WTC11 (cell line): ENCODE measurements at places on chromosomes 3 and 15.
A peak's percentile ranks its signal among the peaks of the same experiment; 100 is the strongest.

DNA sequence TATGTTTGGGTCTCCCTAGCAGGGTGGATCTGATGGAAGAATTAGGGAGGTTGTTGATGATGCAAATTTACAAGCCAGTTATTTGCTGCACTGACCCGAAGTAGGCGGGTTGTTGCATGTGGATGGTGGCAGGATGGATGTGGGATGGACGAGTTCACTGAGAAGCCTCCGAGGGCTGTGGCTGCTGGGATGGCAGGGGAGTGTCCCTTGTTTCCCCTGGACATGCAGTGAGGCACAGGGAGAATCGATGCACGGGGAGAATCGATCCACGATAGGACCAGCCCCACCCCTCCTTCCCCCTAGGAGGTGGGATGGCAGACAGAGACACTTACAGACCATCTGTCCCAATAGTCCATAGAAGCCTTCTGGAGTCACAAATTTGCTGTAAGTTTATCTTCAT is 31.0 kb upstream of the KLF13 start:
- peaks cover 6% of the 10 kb centered on the region; the same call in 1 of the 2 replicates for H3K27me3 ChIP-seq
- no peak for DNase-seq
- H3K4me3 ChIP-seq = no peak overlapping the region
- no peak overlapping the region for H3K27ac ChIP-seq
- no peaks in the 10 kb centered on the region for H3K36me3 ChIP-seq

DNA sequence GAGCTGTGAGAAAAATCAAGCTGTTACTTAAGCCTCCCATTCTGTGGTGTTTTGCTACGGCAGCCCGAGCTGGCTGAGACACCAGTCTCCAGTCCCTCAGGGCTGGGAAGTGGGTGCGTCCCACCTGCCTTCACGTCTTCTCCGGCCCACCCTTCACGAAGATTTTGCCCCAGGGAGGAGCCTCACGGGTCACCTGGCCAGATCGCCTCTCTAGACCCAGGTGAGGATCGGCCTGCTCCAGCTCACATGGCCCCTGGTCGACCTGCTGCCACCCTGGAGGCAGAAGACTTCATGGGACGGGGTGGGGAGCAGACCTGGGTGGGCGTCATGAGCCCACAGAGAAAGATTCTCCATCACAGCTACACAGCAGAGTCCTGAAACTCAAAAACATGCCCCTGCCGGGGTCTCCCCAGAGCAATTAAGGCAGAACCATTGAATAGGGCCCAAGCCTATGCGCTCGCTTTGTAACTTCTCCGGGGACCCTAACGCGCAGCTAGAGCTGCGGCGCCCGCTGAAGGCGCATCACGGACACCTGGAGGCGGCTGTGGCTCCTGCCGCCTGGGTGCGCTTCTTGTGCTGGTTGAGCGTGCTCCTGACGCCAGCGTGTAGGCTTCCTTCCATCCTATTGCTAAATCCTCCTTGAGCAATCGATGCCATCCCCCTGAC is 92.6 kb upstream of the ALDH1A3 start:
- H3K27ac ChIP-seq = no peak overlapping the region
- DNase-seq = peak; percentile 5
- H3K27me3 ChIP-seq = no peaks in the 10 kb centered on the region
- peaks cover 2% of the 10 kb centered on the region; the same call in 1 of the 2 replicates for H3K4me1 ChIP-seq
- H3K4me3 ChIP-seq = no peak overlapping the region

DNA sequence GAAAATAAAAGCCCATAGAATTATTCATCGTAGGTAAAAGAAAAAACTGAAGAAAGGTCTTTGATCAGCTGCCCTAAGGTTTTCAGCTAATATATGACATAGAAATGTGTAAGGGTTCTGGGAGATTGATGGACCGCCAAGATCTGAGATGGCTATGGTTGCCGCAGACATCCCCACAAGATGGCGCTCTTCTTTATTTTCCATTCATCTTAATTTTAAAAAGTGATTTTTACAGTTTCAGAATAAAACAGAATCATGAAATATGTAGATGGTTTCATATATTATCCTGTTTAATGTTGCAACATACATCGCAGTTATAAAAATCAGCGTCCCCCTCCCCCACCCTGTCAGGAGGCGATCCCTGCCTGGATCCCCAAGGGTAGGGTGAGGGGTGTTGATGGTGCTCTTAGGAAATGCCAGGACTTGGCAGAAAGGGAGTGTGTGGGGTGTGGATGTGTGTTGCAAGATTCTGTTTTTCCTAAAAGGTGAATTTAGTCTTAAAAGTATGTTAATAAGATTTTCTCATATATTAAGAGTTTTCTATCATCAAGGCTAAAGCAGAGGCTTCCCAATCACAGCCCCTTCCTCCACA is 68.8 kb downstream of the ANXA2 start:
- peaks cover 33% of the 10 kb centered on the region for H3K4me1 ChIP-seq
- no peak overlapping the region for H3K4me3 ChIP-seq
- H3K27ac ChIP-seq = no peak overlapping the region
- H3K36me3 ChIP-seq = no peaks in the 10 kb centered on the region

DNA sequence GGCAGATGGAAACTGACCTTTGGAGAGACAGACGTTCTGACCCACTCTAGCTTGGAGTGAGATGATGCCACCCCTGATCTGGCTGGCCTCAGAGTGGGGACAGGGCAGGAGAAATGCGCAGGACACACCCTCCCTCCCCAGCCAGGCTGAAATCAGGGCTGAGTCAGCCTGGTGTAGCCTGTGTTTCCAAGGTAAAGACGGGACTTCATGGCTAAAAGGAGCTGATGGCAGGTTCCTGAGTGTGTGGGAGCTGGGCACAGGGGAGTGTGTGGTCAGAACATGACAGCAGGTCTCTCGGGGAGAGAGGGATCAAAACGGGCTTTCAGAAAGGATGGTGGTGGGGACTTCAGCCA is 14.6 kb upstream of the POLG start:
- no peak overlapping the region for H3K27ac ChIP-seq
- no peak for DNase-seq
- peaks cover 5% of the 10 kb centered on the region; the same call in 1 of the 2 replicates for H3K4me1 ChIP-seq
- H3K27me3 ChIP-seq = peaks cover 22% of the 10 kb centered on the region

- DNase-seq = no peak
- no peaks in the 10 kb centered on the region for H3K4me1 ChIP-seq
- no peaks in the 10 kb centered on the region for H3K27me3 ChIP-seq
- H3K36me3 ChIP-seq = no peaks in the 10 kb centered on the region
- no peak overlapping the region for H3K4me3 ChIP-seq
- H3K27ac ChIP-seq = no peak overlapping the region
Measured at GRCh38 chr3:89311581-89311980, 204.2 kb downstream of the EPHA3 start.

DNA sequence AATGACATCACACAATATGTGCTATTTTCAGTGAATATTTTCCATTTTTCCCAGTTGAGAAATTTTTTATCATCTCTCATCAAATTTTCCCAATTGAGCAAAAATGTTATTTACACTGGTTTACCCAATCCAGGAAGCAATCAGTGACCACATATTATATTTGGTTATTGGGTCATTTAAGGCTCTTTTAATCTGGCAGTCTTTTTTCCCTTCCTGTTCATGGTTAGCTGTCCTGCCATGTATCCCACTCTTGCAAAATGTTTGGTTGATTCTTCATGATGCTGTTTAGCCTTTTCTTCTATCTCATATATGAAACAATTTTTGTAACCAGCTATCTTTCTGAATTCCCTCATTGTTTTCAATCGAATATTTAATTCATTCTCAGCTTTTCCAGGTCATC is 626.0 kb downstream of the RBMS3 start:
- H3K27me3 ChIP-seq = no peaks in the 10 kb centered on the region
- H3K36me3 ChIP-seq = no peaks in the 10 kb centered on the region
- no peak overlapping the region for H3K27ac ChIP-seq

- no peaks in the 10 kb centered on the region; the same call in 1 of the 2 replicates for H3K36me3 ChIP-seq
- no peaks in the 10 kb centered on the region for H3K27me3 ChIP-seq
- H3K4me1 ChIP-seq = peaks cover 51% of the 10 kb centered on the region
- H3K4me3 ChIP-seq = no peak overlapping the region
Measured at GRCh38 chr3:126781406-126781805, 77.4 kb downstream of the CHCHD6 start.

DNA sequence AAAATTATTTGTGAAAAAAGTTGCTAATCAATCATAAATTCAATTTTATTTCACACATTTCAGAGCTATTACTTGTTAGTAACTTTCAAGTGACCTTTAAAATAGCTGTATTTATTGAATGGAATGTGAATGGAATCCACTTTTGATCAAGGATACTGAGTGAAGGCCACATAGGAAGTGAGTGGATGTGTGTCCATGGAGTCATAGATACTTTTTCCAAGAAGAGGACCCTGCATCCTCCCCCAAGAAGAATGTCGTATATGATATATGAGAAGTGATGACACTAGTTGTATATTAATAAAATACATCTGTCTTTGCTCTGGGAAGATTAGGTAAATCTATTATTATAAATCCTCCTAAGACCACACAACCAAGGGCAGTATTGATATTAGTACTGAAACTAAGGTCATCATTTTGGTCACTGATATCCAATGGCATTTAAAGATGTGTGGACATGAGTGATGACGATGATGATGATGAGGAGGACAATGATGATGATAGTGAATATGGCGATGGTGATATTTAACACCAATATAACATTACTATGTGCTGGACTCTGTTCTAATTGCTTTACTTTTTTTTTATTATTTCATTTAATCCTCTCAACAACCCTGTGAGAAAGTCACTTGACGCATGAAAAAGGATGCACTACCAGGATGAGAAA is 493.0 kb upstream of the NR2F2 start:
- no peak for DNase-seq
- H3K27ac ChIP-seq = no peak overlapping the region
- H3K4me3 ChIP-seq = no peak overlapping the region

GRCh38 chr3:193548406-193548805 is 6.3 kb downstream of the ATP13A4 start:
- H3K36me3 ChIP-seq = peaks cover 5% of the 10 kb centered on the region; the same call in 1 of the 2 replicates
- no peak for DNase-seq
- H3K27me3 ChIP-seq = no peaks in the 10 kb centered on the region
- H3K27ac ChIP-seq = no peak overlapping the region

GRCh38 chr3:143170676-143171075 is 51.1 kb downstream of the CHST2 start:
- peaks cover 10% of the 10 kb centered on the region for H3K36me3 ChIP-seq
- H3K27me3 ChIP-seq = no peaks in the 10 kb centered on the region
- H3K27ac ChIP-seq = no peak overlapping the region
- DNase-seq = no peak
- H3K4me1 ChIP-seq = peaks cover 2% of the 10 kb centered on the region
- H3K4me3 ChIP-seq = no peak overlapping the region

DNA sequence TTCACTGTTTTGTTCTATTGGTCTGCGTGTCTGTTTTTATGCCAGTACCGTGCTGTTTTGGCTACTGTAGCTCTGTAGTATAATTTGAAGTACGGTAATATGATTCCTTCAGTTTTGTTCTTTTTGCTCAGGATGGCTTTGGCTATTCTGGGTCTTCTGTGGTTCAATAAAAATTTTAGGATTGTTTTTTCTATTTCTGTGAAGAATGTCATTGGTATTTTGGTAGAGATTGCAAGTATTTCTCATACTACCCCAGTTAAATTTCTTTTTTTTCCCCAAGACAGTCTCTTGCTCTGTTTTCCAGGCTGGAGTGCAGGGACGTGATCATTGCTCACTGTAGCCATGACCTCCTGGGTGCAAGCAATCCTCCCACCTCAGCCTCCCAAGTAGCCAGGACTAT is 53.4 kb downstream of the STARD9 start:
- no peak overlapping the region for H3K27ac ChIP-seq
- H3K4me3 ChIP-seq = no peak overlapping the region
- no peaks in the 10 kb centered on the region for H3K36me3 ChIP-seq
- no peak for DNase-seq
- no peaks in the 10 kb centered on the region for H3K4me1 ChIP-seq

- H3K27me3 ChIP-seq = no peaks in the 10 kb centered on the region
- no peaks in the 10 kb centered on the region for H3K36me3 ChIP-seq
- no peaks in the 10 kb centered on the region for H3K4me1 ChIP-seq
- H3K27ac ChIP-seq = no peak overlapping the region
- H3K4me3 ChIP-seq = no peak overlapping the region
Measured at GRCh38 chr3:94159062-94159828, 96.4 kb downstream of the NSUN3 start.

- no peaks in the 10 kb centered on the region for H3K27me3 ChIP-seq
- peaks cover 4% of the 10 kb centered on the region; the same call in 1 of the 2 replicates for H3K36me3 ChIP-seq
- peaks cover 8% of the 10 kb centered on the region for H3K4me1 ChIP-seq
- no peak for DNase-seq
- H3K4me3 ChIP-seq = no peak overlapping the region
Measured at GRCh38 chr3:50724831-50725230, 50.1 kb downstream of the DOCK3 start.

- H3K4me3 ChIP-seq = no peak overlapping the region
- DNase-seq = no peak
- H3K27ac ChIP-seq = no peak overlapping the region
- no peaks in the 10 kb centered on the region for H3K4me1 ChIP-seq
- H3K27me3 ChIP-seq = no peaks in the 10 kb centered on the region; the same call in 1 of the 2 replicates
- no peaks in the 10 kb centered on the region for H3K36me3 ChIP-seq
Measured at GRCh38 chr3:59380146-59380545, 330.3 kb upstream of the CFAP20DC start.

DNA sequence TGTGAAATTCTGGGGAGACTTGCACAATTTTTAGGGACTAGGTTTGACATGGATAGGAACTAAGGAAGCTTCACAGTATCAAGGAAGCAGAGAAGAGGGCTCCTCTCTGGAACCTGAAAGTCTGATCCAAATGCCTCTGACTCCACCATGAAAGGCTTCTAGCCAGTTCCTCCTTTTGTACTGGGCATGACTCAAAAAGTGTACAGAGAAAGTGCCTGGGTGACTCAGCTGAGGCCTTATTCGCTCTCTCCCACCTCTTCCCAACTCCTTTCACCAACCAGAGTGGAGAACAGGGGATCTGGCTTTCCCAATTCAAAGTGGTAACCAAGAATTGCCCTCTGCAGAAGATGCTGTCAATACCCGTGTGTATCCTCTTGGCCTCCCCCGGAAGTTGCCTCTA is 342.9 kb upstream of the PROK2 start:
- H3K27me3 ChIP-seq = no peaks in the 10 kb centered on the region
- H3K4me1 ChIP-seq = no peaks in the 10 kb centered on the region

DNA sequence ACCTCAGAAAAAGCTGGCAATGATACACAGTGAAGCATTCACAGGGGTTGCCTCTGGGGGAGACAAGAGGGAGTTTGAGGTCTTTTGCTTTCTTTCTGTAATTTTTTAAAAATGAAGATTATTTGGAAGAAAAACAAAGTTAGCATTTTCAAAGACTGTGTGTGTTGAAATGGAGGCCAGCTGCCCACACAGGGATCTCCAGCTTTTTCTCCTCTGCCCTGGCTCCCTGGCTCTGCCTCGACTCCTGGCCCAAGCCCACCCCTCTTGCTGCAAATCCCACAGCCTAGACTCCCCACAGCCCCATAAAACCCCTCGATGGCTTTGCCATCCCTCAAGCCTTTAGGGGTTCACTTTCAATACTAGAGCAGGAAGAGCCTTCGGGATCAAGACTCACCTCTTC is 68.4 kb downstream of the LINGO1 start:
- H3K36me3 ChIP-seq = no peaks in the 10 kb centered on the region
- no peak overlapping the region for H3K27ac ChIP-seq
- H3K4me1 ChIP-seq = peaks cover 28% of the 10 kb centered on the region
- no peak for DNase-seq

GRCh38 chr3:179299999-179300613 is 22.7 kb upstream of the ZNF639 start:
- H3K27me3 ChIP-seq = no peaks in the 10 kb centered on the region
- H3K27ac ChIP-seq = no peak overlapping the region
- H3K36me3 ChIP-seq = peaks cover 8% of the 10 kb centered on the region; the same call in 1 of the 2 replicates
- H3K4me1 ChIP-seq = peaks cover 9% of the 10 kb centered on the region
- no peak for DNase-seq
- H3K4me3 ChIP-seq = no peak overlapping the region
